ENCODE measurements at places on chromosomes 3 and 15. TPM values are rescaled to one million over a fixed set of nuclear protein-coding genes. Genes with fewer than 3 reads are reported as not detected.

DNA sequence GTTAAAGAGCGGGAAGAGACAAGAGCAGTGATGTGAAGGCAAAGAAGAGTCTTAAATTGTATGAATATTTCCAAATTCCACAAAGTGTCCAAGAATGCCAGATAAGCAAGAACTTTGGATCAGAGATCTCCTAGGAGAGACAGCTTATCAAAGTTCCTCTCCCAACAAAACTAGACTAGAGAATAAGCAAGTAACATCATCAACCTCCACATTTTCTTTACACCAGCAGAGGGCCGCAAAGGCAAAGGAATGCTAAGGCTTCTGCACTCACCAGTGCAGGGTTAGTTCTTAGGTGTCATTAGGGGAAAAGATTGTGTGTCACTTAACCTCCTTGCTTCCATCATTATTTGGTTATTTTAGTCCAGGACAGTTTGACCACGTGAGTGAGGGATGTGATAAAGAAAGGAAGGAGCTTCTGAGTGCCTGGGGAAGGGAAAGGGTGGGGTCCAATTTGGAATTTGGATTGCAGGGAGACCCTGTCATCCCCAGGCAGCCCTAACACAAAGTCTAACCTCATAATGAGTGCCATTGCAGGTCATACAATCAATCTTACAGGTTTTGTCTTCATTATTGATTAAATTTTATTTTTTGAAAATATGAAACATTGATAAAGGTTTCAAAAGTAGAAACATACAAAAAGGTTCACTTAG lies 7.5 kb upstream of the CMTM6 start:
- DNase-seq: peak; percentile 85

DNA sequence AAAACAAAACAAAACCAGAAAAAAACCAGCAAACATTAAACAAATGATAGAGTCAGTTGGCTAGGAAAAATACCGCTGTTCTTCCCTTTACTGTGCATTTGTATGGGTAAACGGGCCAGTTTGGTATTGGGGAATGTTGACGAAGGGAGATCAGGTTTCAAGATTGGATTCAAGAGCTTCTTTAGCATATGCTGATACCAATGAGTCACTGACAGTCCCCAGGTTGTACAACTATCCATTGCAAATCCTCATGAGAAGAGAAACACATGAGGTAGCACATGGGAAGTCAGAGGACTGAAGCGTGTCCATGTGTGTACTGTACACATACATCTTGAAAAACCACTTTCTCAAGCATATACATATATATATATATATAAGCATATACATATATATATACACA lies 25.6 kb downstream of the TIGIT start:
- peak; percentile 88 for DNase-seq

DNA sequence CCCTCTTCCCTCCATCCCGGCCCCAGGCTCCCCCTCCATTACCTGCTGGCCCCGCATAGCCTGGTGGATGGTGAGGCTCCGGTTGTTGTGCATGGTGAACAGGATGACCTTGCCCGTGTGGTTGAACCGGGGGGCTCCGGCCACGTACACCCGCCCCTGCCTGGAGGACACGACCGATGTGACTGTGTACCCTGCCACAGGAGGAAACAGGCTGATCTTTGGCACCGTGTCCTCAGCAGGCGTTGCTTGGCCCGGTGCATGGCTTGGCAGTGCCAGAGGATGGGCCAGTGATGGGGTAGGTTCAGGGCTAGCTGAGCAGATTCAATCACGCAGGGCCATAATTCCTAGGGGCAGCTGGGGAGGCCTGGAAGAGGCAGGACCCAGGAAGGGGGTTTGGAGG lies 58.1 kb downstream of the FEM1B start:
- no peak for DNase-seq

Gene AHSG
- total RNA-seq: not detected

- no peak for DNase-seq
Measured at GRCh38 chr3:143443851-143444331, 324.3 kb downstream of the CHST2 start.

GRCh38 chr3:168112894-168113293 lies 17.2 kb upstream of the GOLIM4 start:
- no peak for DNase-seq

Gene SCG3
- total RNA-seq: 44.2 TPM

Gene CTDSPL
- total RNA-seq: 41.2 TPM

Gene UPK1B
- 0.66 TPM for total RNA-seq

DNA sequence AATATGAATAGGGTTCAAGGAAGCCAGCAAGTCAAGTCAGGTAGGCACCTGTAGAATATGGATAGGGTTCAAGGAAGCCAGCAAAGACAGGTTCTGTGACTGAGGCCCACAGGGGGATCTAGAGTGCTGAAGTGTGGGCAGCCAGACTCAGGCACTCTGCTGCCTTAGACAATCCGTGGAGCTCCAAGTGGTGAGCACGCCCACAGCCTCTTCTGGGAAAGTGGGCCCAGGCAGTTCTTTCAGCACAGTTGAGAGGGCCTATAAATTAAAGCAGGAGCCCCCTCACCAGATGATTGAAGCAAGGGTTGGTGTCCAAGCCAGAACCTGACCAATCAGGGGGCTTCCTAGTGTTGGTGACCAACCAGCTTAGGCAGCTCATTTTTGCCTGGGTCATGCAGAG lies 51.0 kb downstream of the ANP32A start:
- DNase-seq: no peak

DNA sequence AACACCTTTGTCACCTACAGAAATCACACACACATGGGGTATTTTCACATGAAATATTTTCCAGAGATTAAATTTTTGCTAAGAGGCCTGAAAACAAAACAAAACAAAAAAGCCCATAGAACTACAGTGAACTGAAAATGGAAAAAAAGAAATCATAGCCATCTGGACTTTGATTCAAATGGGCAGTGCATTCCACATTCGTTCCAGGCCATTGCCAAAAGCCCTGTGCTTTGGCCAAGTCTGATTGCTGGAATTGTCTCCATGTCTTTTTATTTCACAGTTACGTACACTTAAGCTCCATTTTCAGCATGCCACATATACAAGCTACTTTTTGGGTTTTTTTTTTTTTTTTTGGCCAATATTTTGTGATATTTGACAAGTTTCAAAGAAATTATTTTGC lies 47.1 kb downstream of the TFG start:
- no peak for DNase-seq

DNA sequence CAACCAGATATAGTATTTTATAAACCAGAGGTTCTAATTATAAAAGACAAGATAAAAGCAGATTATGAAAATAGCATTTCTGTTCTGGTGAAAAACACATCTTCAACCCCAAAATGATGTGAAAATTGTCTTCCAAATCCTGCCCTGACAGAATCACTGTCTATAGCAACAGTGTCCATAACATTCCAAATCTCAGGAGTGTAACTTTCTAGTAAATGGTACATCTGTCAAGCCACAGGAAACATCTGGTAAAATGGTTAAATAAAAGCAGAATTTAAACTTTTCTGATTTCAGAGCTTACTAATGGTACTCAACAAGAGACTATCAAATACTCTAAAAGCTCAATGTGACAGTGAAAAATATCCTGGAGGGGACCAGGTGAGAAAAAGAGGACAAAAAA lies 60.5 kb downstream of the VGLL4 start:
- DNase-seq: no peak

DNA sequence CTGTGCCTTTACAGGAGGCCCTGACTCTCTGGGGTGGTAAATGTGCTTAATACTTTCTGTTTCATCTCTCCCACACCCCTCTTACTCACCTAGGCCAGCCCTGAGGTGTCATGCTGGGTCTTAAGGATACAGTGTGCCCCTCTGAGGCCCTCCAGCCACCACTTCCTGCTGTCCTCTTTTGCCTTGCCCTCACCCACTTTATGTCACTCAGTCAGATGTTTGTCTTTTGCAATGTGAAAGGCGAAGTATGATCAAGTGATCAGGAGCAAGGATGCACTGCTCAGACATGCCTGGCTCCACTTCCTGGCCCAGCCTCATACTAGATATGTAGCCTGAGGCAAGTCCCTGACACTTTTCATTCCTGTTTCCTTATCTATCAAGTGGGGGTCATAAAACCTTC lies 339.0 kb upstream of the NR2E3 start:
- no peak for DNase-seq

DNA sequence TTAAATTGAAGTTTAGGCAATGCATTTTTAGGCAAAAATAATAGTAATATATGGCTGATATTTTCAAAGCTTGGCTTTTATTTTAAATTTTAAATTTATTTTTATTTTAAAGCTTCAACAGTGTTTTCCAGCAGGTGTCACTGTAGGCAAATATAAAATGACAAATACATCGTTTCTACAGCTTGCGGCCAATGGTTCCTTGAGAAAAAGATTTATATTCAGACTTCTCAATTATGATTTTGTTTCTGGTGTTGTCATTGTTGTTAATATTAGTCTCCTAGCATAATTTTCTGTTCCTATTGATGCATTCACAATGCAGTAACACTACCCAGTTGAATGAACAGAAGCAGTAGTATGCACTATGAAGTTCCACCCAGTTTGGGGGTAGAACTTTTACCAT lies 220.7 kb upstream of the DNAJC19 start:
- DNase-seq: peak; percentile 56

GRCh38 chr15:41841131-41841530 lies 2.5 kb downstream of the PLA2G4B start:
- DNase-seq: no peak

Gene CILP
- total RNA-seq: 0.03 TPM

- DNase-seq: no peak
Measured at GRCh38 chr3:16011376-16011775, 163.1 kb upstream of the GALNT15 start.

GRCh38 chr3:17505856-17506255 lies 236.6 kb downstream of the TBC1D5 start:
- no peak for DNase-seq

Gene CEP19
- total RNA-seq: 2.3 TPM

GRCh38 chr3:21835264-21835663 lies 84.3 kb upstream of the ZNF385D start:
- no peak for DNase-seq

- DNase-seq: no peak
Measured at GRCh38 chr3:57556459-57557084, 498 bp downstream of the PDE12 start.

DNA sequence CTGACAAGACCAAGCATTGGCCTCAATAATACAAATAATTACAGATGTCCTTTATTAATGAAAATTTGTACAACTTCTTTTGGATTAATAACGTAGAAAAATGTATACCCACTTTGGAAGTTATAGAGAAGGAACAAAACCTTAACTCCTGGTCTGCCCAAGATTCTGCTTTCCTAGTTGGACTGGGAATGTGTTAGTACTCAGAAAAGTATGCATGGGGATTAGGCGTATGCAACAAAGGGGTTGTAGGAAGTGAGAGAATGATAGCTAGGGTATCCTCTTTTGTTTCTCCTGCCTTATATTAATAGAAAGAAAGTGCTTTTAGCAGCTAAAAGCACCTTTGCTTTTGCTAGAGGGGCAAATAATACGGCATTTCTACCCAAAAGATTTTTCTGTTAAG lies 116.2 kb upstream of the LRRFIP2 start:
- DNase-seq: peak; percentile 34

- no peak for DNase-seq
Measured at GRCh38 chr3:81237181-81237580, 524.3 kb downstream of the GBE1 start.

GRCh38 chr15:53511175-53511574 lies 248.3 kb downstream of the WDR72 start:
- no peak for DNase-seq

GRCh38 chr15:41160639-41161315 lies 44.7 kb upstream of the INO80 start:
- DNase-seq: no peak

Gene GMNC
- total RNA-seq: 0.47 TPM

Gene EAF1
- 29.5 TPM for total RNA-seq

GRCh38 chr3:154188846-154189245 lies 67.7 kb downstream of the ARHGEF26 start:
- DNase-seq: no peak

DNA sequence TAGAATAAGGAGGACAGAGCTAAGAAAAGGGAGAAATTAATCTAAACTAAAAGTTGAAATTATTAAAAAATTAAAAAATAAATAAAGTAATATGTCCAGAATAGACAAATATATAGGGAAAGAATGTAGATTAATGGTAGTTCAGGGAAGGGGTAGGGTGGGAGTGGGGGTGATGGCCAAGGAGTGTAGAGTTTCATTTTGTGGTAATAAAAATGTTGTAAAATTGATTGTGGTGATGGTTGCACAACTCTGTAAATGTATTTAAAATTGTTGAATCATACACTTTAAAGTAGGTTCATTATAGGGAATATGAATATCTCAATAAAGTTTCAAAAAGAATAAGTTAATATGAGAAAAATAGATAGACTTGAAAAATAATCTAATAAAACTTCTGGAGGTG lies 21.0 kb upstream of the FNDC3B start:
- no peak for DNase-seq

Gene ALG3
- 109 TPM for total RNA-seq

Gene PPP1R14D
- not detected for total RNA-seq

GRCh38 chr15:77556622-77557021 lies 76.1 kb downstream of the LINGO1 start:
- no peak for DNase-seq

DNA sequence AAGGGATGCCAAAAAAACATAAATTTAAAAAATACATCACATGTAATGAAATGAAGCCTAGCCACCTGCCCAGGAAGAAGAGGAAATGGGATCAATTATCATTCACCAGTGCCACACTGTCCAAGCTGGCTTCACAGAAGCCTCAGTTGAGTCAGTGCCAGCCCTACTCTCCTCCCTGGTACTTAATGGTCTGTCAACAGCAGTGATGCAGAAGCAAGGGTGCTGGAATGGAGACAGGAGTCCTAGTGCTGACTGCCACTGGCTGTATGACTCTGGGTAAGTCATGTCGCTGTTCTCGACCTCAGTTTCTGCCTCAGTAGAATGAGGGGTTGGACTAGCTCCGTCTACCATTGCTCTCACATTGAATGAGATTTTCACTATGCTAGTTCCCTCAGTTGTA lies 78.5 kb upstream of the LARS2 start:
- no peak for DNase-seq

DNA sequence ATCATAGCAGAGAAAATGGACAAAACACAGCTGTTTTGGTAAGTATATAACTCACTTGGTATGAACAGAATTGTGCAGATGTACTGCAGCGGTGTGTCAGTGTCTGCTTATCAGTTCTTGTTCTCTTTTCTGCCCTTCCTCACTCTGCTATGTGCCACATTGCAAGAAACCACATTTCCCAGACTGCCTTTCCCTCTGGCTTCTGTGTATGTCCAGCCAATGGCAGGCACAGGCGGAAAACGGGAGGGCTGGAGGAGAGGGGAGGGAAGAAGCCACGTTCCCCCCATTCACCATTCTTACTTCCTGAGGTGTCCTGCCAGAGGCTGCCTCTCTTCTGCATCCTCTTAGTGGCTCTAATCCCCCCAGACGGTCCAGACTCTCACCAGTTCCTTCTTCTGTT lies 15.4 kb downstream of the HHLA2 start:
- peak; percentile 41 for DNase-seq

GRCh38 chr15:51737522-51738305 lies at the start of gene LYSMD2:
Gene LYSMD2, minus strand, starts transcription at chr15:51737655. Its CDS starts 33 bp downstream, at chr15:51737622.
- DNase-seq: peak; percentile 69

Gene PLSCR4
- 5.2 TPM for total RNA-seq

Gene GOLGA8T
- 0.54 TPM for total RNA-seq

DNA sequence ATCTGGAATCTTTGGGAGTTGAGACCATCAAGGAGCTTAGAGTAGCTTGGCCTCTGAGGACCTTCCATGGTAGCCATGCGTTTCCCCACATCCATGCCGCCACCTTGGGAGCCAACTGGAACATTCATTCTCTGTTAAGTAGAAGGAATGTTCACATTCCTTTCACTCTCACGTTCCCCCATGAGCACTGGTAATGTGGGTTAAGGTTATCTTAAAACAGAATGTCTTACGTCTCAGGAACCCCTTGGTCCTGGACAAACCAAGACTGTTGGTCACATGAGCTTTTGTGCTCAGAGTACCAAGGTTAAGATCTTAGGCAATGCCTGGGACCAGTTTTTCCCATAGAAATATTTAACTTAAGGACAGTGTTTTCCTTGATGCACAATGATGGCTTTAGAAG lies 211.7 kb upstream of the UBE2E1 start:
- no peak for DNase-seq

All from GM23338 (cell line).